NCI-H187 treated with DMSO at 0.1 percent for 48 hours (cell line): ENCODE measurements at places on chromosomes 7 and 10.

DNA sequence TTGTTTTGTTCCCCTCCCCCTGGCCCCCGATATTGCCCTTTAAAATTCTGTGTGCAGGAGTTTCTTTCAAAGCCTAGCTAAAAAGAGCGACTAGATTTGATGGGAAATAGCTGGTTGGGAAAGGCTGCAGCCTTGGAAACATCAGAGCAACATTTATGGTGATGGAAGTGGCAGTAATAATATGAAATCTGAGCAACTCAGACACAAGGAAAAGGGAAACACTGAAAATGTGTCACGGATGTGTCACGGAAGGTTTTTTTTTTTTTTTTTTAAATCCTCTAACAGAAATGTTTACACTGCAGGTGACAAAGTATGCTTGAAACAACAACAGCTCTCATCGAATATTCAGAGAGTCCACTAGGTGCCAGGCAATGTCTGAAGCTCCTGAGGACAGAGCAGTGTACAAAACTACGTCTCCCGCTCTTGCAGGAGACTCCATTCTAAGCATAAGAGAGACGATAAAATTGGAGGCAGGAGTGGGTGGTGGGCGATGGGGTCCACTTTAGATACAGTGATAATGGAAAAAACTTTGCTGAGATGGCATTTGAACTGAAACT is 143.0 kb downstream of the RSU1 start:
- no peak for DNase-seq

DNA sequence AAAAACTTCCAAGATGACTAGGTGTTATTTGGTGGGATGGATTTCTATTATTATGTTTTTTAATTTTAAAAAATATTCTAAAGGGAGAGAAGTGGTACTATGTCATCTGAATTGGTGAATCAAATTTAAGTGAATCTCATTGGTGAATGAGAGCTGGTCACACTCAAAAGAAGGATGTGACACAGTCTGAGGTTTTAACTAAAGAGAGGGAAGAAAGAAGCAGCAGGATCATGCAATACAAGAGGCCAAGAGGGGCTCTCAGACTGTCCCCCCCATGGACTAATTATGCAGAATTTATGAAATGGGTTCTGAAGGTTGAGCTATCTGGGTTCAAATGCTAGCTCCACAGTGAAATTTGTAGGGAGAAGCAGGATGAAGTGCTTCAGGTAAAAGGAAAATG is 16.2 kb downstream of the MACC1 start:
- no peak for DNase-seq

DNA sequence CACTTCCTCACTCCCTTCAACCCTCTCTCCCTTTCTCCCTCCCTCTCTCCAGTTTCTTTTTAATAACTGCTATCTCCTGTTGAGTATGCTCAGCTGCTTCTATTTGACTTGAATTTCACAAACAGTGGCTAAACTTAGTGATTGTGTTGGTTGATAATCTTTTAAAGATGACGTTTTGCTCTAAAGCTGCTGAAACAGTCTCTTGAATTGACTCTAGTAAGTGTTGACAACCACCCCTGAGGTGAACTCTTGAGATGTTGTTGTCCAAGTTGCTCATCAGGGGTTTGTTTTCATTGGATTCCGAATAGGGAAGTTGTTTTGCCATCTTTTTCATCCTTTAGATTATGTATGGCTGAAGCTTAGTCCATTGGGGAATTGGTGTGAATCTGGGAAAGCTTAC is 176.2 kb downstream of the TWIST1 start:
- DNase-seq, result no peak

DNA sequence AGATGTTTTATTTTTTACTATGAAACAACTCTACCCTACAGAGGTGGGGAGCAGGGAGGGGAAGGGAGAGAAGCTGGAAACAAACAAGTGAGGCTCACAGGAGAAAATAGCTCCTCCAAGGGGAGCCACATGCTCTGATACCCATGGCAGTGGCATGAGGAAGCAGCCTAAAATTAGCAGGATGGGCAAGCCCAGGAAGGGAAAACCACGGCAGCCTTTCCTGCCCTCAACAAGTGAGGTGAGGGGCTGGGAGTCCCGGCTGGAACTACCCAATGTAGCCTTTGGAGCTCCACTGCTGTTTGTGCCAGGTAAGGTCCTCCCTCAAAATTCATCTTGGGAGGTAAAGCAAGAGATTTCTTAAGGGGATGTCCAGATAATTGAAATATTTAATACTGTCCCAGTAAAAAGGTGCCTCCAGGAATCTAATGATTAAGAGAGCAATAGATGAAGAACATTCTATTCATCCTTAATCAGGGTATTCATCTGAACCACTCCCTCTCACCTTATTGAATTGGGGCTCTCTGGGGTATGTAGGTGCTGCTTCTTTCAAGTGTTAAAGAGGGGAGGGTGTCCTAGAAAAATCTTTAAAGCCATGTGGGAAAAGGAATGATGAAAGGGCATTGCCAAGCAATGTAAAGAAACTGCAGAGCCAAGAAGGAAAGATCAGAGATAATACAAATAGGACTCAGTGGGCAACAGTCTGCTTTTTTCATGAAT is 12.8 kb upstream of the HERC4 start:
- no peak for DNase-seq

DNA sequence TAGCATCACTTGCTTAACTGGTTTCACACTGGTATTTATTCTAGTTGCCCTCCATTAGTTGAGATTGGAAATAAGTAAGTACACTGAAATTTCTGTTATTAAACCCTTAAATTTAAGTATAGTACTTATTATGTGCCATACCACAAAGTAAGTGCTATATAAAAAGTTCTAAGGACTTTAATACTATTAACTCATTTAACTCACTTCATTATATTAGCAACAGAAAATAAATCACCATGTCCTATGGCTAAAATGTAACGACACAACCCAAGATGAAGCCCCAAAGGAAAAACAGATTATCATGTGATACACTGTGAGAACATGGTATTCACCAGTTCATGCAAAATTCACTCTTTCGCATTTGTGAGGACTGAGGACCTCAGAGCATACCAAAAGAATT is 70.5 kb downstream of the AGMO start:
- DNase-seq, result no peak

- no peak for DNase-seq
Measured at GRCh38 chr7:143455942-143456341, 12.7 kb downstream of the TAS2R60 start.

DNA sequence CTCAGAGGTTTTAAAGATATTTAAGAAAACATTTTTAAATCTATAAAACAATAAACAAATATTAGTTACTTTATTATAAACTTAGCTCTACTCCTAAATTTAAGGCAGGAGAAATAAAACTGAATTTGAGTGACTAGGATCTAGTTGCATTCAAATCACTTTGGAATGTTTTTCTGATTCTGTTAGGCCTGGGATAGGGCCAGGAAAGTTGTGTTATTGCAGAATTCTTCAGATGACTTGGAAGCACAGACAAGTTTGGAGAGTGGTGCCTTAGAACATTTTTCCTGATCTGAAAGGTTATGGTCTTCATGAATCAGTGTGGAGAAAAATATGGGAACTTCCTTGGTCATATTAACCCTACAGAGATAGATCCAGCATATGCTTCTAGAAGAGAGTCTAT is 15.6 kb upstream of the SLC25A13 start:
- no peak for DNase-seq

DNA sequence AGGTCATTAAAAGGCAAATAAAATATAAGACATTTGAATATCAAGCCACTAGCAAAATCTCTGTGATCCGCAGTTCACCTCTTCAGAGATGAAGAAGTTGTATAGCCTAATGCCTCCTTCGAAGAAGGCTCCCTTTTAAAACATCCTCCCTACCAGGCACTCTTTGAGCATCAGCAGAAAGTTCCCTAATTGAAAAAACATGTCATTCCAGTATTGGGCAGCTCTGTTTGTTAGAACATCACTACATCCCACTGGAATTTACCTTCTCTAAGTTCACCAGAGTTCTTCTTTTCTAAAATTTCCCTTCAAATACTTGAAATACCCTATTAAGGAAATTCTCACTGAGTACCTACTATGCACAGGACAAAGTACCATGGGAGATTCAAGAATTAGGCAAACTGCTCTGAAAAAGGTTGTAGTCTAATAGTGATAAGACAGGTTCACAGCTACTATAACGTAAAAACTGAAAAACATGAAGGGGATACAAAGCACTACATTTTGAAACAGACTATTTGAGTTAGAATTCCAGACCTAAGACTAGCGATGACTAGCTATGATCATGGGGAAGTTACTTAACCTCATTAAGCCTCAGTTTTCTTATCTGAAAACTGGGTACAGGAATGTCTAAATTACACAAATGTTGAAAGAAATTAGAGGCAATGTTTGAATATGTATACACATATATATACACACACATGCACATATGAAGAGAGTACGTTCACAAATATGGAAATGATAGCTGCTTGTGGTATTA is 128.7 kb downstream of the ELAPOR2 start:
- no peak for DNase-seq

- no peak for DNase-seq
Measured at GRCh38 chr7:20021831-20022230, 195.4 kb downstream of the MACC1 start.

- no peak for DNase-seq
Measured at GRCh38 chr10:122828716-122829255, 16.9 kb downstream of the CUZD1 start.

DNA sequence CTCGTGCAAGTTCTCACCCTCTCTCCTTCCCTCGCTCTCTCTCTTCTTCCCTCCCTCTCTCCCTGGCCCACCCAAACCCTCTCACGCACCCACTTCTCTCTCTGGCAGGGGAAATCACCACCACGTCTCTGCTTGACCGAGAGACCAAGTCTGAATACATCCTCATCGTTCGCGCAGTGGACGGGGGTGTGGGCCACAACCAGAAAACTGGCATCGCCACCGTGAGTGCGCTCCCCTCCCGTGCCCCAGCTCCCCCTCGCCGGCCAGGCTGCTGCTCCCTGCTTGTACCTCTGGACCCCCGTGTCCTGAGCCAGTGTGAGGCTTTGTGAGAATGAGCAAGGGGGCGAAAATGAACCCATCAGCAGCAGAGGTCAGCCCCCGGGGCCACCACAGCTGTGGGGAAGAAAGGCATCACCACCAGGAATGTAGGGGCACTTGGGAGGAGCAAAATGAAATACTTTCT is 25.5 kb downstream of the C10orf105 start:
- DNase-seq, result no peak

DNA sequence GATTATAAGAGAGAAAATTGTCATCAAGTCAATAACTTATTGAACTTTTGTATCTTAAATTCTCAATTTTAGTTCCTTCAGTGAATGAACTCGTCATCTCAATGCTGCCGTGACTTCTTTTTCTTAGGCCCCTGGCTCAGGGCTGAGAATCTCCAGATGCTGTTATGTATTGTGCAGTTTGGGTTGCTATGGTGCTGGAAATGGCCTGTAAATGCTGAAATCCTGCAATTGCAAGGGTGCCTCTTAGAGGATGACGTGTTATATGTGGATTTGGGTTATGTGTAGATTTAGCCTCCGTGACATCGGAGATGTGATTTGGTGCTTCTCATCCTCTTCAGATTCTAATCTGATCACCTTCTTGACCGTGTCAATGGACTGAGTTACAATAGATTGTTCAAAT is 55.7 kb upstream of the ZRANB1 start:
- DNase-seq, result no peak

DNA sequence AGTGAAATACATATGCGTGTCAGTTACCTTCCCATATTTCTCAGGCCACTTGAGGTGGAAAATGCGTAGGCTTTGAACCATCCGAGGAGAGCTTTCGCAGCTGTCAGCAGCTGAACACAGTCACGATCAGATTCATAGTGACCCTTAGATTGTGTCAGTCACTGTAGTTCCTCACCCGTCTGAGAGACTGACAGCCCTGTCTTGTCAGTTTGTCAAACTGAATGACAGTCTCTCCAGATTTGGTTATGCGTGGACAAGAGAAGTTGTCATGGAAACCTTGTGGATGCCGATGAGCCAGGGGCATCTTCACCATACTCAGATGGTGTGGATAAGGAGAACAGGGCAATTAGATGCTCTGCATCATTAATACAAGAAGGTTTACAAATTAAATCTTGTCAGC is 546.3 kb downstream of the TYW1 start:
- DNase-seq, result no peak

GRCh38 chr7:26538689-26539088 is 247.0 kb downstream of the SNX10 start:
- no peak for DNase-seq

- no peak for DNase-seq
Measured at GRCh38 chr7:29105191-29105590, 41.1 kb downstream of the CPVL start.

GRCh38 chr10:79482304-79482703 is 30.0 kb upstream of the EIF5AL1 start:
- no peak for DNase-seq

DNA sequence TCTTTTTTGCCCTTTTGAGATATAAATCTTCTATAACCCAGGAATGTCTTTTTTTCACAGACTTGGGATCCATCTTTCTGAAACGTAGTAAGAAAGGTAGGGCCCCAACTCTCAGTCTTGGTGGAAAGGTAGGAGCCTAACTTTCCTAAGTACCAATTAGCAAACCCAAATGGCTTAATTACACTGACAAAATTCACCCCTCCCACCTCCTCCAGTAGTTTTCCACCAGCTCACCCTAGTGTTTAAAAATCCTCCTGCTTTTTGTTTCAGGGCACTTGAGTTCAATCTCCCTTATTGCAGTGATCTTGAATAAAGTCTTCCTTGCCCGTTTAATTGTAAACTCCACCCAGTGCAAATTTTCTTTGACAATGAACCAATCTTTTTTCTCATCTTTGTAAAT is 600.0 kb downstream of the PHTF2 start:
- no peak for DNase-seq

- DNase-seq, result no peak
Measured at GRCh38 chr10:72170263-72170662, 45.5 kb upstream of the ANAPC16 start.

DNA sequence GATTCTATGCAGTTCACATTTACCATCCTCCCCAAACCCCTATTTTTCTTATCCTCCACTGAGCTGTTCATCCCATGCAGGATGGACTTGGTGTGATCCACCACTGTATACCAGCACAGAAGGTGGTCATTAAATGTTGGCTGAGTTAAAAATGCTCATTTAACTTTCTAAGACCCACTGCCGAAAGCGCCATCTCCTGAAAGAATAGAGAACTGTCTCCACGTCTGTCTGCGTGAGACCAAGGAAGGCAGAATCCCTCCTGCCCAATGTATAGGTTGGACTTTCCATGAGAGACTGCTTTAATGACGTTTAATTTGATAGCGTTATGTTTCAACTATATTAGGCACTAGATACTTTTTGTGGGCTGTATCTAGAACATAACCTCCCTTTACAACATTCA is 124.3 kb downstream of the GPAM start:
- DNase-seq, result no peak

GRCh38 chr7:5050676-5051075 is 5.0 kb downstream of the RBAK start:
- no peak for DNase-seq

GRCh38 chr7:41796331-41796730 is 93.4 kb upstream of the INHBA start:
- no peak for DNase-seq
